ENCODE measurements at places on chromosomes 16 and 17.
A peak's percentile ranks its signal among the peaks of the same experiment; 100 is the strongest.

GRCh38 chr16:22189473-22190080 is 16.5 kb upstream of the EEF2K start:
- no peak for DNase-seq
- no peaks in the 10 kb centered on the region for H3K27me3 ChIP-seq
- H3K36me3 ChIP-seq = no peaks in the 10 kb centered on the region
- H3K4me1 ChIP-seq = peaks cover 26% of the 10 kb centered on the region

GRCh38 chr17:48639982-48640857 is 14.1 kb upstream of the HOXB9 start:
- H3K36me3 ChIP-seq = peaks cover 10% of the 10 kb centered on the region
- peaks cover 50% of the 10 kb centered on the region for H3K4me1 ChIP-seq
- H3K27me3 ChIP-seq = no peaks in the 10 kb centered on the region
- no peak overlapping the region for H3K4me3 ChIP-seq
- 0 out of 2 replicates have a peak overlapping the region, but pooled peaks have one; percentile 7 for H3K27ac ChIP-seq

DNA sequence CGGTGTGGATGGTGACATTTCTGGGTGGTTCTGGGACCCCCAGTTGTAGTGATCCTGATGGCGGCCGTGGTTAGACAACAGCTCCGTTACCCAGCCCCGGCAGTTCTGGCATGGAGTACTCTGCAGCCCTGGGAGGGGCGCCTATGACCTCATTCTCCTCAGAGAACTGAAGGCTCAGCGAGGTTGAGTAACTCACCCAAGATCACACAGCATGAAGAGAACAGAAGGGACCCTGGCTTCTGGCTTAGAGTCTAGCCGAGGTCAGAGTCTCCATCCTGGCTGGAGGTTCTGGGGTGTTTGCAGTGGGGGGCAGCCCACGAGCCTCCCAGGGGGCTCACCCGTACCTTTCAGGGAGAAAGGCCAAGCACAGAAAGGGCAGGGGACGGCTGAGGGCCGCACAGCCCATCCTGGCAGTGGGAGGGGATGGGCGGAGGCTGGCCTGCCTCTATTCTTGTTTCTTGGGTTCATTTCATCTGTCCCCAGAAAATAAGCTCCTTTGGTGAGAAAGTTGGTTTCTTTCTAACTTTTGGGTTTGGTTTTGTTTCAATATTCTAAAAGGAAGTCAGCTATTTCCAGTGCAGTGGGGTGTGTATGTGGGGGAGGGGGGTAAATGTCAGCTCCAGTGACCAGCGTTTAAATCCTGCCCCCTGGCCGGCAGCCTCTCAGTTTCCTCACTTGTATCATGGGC is 13.2 kb downstream of the ZFPM1 start:
- peaks cover 7% of the 10 kb centered on the region for H3K4me1 ChIP-seq
- H3K27me3 ChIP-seq = no peaks in the 10 kb centered on the region
- no peak overlapping the region for H3K27ac ChIP-seq
- H3K4me3 ChIP-seq = no peak overlapping the region

- H3K27ac ChIP-seq = no peak overlapping the region
- H3K4me3 ChIP-seq = no peak overlapping the region
- peaks cover 13% of the 10 kb centered on the region for H3K36me3 ChIP-seq
Observed at GRCh38 chr16:58563775-58564174, 48.5 kb downstream of the SETD6 start.

DNA sequence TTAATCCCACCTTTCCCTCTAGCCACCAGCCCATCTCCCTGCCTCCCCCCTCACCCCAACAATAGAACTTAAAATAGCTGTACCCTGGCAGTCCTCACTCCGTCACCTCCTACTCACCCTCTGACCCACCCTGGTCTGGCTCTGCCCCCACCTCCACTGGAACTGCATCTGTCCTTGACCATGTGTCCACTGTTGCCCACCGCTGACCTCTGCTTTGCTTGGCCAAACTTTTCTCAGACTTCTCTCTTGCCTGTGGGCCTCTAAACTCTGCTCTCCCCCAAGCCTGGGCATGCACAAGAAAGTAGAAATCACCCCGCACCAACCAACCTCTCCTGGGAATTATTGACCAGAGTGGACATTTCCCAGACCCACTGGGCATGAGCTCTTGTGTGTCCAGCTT is 169.8 kb downstream of the WSCD1 start:
- H3K36me3 ChIP-seq = no peaks in the 10 kb centered on the region
- no peaks in the 10 kb centered on the region for H3K4me1 ChIP-seq
- DNase-seq = no peak
- no peaks in the 10 kb centered on the region for H3K27me3 ChIP-seq
- H3K27ac ChIP-seq = no peak overlapping the region
- H3K4me3 ChIP-seq = no peak overlapping the region

GRCh38 chr16:50573279-50573678 is 25.1 kb downstream of the NKD1 start:
- H3K27me3 ChIP-seq = no peaks in the 10 kb centered on the region
- no peak for DNase-seq
- H3K4me3 ChIP-seq = no peak overlapping the region
- no peaks in the 10 kb centered on the region for H3K4me1 ChIP-seq
- H3K36me3 ChIP-seq = no peaks in the 10 kb centered on the region

- no peak for DNase-seq
- no peak overlapping the region for H3K27ac ChIP-seq
- no peaks in the 10 kb centered on the region for H3K36me3 ChIP-seq
- no peak overlapping the region for H3K4me3 ChIP-seq
- H3K27me3 ChIP-seq = no peaks in the 10 kb centered on the region
Observed at GRCh38 chr17:29763273-29763672, 140.6 kb upstream of the CORO6 start.

GRCh38 chr16:22659933-22660332 is 149.2 kb downstream of the NPIPB5 start:
- H3K4me3 ChIP-seq = no peak overlapping the region
- H3K36me3 ChIP-seq = no peaks in the 10 kb centered on the region
- H3K4me1 ChIP-seq = no peaks in the 10 kb centered on the region
- no peak overlapping the region for H3K27ac ChIP-seq

DNA sequence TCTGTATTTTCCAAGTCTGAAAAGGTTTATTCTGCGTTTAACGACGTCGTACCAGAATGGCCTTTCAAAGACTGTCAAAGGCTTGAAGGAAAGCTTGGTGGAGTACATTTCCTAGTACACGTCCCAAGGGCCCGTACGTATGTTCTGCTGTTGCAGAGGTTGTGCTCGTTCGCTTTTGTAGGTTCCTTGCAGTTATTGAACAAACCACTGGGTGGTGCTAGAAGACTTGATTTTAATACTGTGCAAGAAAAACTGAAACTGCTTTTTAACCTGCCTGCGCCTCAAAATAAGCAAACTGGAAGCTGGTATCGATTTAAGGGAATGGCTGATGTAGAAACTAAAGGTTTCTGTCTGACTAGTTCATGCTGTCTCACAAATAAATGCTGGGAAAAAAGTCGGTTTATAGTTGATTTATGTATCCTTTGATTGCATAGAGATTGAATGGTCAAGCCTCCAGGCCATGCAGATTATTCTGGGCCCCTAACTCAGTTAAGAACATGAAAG is 54.6 kb downstream of the USP10 start:
- no peak overlapping the region for H3K4me3 ChIP-seq
- peaks cover 2% of the 10 kb centered on the region for H3K36me3 ChIP-seq
- DNase-seq = no peak
- H3K4me1 ChIP-seq = peaks cover 15% of the 10 kb centered on the region
- no peaks in the 10 kb centered on the region for H3K27me3 ChIP-seq

GRCh38 chr17:61635913-61636432 is 45.0 kb upstream of the NACA2 start:
- H3K4me3 ChIP-seq = no peak overlapping the region
- no peaks in the 10 kb centered on the region for H3K27me3 ChIP-seq
- H3K4me1 ChIP-seq = no peaks in the 10 kb centered on the region
- no peak overlapping the region for H3K27ac ChIP-seq

GRCh38 chr17:73247726-73248125 is 14.0 kb downstream of the CPSF4L start:
- no peak for DNase-seq
- H3K36me3 ChIP-seq = peaks cover 14% of the 10 kb centered on the region
- no peaks in the 10 kb centered on the region for H3K4me1 ChIP-seq
- no peak overlapping the region for H3K27ac ChIP-seq
- H3K4me3 ChIP-seq = no peak overlapping the region

- no peak for DNase-seq
- H3K27ac ChIP-seq = no peak overlapping the region
- peaks cover 4% of the 10 kb centered on the region for H3K36me3 ChIP-seq
Observed at GRCh38 chr16:30087181-30087898, 4.4 kb downstream of the TBX6 start.

DNA sequence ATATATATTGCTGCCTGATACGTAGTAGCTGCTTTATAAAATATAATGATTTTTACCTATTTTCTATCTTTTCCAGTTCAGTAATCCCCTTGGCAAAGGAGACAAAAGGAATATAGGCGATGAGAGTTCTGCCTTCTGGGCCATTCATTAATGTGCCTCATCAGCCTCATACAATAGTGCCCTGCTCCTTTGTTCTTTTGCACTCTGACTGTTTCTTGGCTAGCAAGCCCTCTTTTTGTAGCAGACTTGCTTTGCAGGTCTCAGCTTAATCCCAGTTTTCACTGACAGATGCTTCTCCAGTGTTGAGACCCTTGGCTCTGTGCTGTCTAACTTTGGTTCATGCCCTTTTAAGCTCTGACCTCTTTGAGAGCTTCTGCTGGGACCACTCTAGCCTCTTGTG is 10.4 kb downstream of the HSD17B2 start:
- no peak overlapping the region for H3K27ac ChIP-seq
- no peak overlapping the region for H3K4me3 ChIP-seq
- H3K4me1 ChIP-seq = no peaks in the 10 kb centered on the region
- no peaks in the 10 kb centered on the region for H3K36me3 ChIP-seq

- peaks cover 5% of the 10 kb centered on the region for H3K36me3 ChIP-seq
- no peak overlapping the region for H3K27ac ChIP-seq
- no peaks in the 10 kb centered on the region for H3K27me3 ChIP-seq
- H3K4me1 ChIP-seq = no peaks in the 10 kb centered on the region
- no peak for DNase-seq
Observed at GRCh38 chr17:1512351-1512750, 4.1 kb downstream of the INPP5K start.

DNA sequence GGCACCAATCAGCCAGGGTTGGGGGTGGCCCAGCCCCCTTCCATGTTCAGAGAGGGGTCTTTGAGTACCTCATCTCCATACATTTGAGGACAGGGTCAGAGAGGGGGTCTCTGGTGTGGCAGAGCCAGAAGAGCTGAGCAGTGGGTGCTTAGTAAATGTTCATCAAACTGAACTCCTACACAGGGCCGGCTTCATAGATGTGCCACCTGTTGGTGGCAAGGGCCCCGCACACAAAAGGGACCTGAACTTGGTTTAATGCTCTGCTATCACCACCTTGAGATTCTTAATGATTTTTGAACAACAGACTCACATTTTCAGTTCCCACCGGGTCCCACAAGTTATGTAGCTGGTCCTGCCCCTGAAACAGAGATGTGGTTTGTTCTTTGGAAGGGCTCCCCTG is 9.0 kb upstream of the C1QL1 start:
- H3K27me3 ChIP-seq = no peaks in the 10 kb centered on the region
- no peak for DNase-seq
- H3K4me3 ChIP-seq = no peak overlapping the region
- peaks cover 8% of the 10 kb centered on the region for H3K4me1 ChIP-seq
- no peak overlapping the region for H3K27ac ChIP-seq

GRCh38 chr17:50480854-50481490 is 2.3 kb downstream of the RSAD1 start:
- no peak for DNase-seq
- no peaks in the 10 kb centered on the region for H3K36me3 ChIP-seq
- H3K27me3 ChIP-seq = no peaks in the 10 kb centered on the region
- no peak overlapping the region for H3K4me3 ChIP-seq
- 0 out of 2 replicates have a peak overlapping the region, but pooled peaks have one; percentile 2 for H3K27ac ChIP-seq

DNA sequence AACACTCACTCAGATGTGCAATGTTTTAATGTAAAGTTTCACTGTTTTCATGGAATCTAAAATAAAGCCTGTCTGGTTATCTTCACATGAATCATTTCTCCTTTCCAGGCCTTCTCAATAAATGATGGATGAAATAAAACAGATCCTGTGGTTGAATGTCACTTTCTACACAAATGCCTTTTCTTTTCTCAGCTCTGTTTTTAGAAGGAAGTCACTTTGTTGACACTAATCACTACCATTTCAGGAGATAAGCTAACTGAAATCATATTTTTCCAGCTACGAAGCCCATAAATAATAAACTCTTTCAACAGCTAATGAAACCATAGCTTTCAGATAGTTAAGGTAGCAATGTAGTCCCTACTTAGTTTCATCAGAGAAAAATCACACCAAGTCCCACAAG is 17.9 kb downstream of the NME2 start:
- no peaks in the 10 kb centered on the region for H3K4me1 ChIP-seq
- no peak overlapping the region for H3K4me3 ChIP-seq
- H3K36me3 ChIP-seq = peaks cover 14% of the 10 kb centered on the region
- H3K27ac ChIP-seq = no peak overlapping the region
- no peaks in the 10 kb centered on the region for H3K27me3 ChIP-seq

DNA sequence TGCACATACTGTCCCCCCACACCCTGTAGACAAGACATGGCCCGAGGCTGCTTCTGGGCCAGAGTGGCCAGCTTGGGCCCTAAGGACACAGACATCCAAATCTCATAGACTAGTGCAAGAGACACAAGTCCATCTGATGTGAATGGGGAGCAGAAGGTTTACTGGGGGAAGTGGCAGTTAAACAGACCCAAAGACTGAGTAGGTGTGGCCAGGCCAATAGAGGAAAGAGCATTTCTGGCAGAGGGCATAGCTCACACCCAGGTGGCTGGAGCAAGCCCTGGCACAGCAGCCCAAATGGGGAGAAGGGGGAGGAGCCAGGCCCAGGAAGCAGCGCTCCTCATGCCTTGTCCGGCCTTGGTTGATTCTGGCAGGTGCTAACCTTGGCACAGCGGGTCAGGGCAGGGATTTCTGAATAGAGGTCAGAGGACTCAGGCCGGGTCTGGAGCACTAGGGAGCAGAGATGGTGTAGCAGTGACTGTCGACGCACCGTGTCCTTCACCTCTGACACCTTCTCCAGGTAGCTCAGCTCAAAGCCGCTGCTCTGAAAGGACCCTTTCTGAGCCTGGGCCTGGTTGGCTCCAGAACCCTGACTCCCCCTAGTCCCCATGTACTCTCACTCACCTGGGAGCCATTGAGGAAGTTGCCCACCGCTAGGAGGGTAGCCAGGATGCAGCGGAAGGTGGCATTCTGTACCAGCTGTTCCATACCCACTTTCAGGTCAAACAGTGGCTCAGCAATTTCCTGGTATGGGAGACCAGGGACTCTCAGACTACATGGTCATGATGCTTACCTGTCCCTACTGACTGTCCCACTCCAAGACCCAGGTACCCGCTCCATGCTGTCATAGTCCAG is 4.1 kb downstream of the TMEM208 start:
- no peaks in the 10 kb centered on the region for H3K27me3 ChIP-seq
- H3K36me3 ChIP-seq = peaks cover 5% of the 10 kb centered on the region
- peaks cover 4% of the 10 kb centered on the region for H3K4me1 ChIP-seq
- DNase-seq = no peak
